Stimulated activated CD4-positive, alpha-beta T cell treated with anti-CD3 and anti-CD28 coated beads, Interleukin-2, amount 100 ng/mL, for 4 hours (primary cell): ENCODE measurements at places on chromosomes 7 and 10.

- DNase-seq = no peak
Measured at GRCh38 chr7:114886241-114886640, 35.7 kb upstream of the MDFIC start.

DNA sequence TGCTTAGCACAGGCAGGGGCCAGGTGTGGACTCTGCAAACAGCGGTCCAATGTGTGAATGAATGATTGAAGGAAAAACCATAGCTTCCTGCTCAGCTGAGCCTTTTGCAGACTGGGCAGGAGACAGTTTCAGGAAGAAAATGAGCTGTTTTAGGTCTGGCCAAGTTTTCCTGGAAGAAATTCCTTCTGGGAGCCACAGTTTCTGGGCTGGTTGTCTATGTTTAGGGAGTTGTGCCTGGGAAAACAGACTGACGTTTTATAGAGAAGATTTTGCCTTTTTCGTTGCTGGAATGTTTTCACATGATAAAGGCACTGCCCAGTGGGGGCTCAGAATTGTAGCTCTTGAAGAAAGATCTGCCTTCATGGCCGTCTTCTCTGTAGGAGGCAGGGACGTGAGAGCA lies 255.1 kb downstream of the CCSER2 start:
- DNase-seq = no peak

DNA sequence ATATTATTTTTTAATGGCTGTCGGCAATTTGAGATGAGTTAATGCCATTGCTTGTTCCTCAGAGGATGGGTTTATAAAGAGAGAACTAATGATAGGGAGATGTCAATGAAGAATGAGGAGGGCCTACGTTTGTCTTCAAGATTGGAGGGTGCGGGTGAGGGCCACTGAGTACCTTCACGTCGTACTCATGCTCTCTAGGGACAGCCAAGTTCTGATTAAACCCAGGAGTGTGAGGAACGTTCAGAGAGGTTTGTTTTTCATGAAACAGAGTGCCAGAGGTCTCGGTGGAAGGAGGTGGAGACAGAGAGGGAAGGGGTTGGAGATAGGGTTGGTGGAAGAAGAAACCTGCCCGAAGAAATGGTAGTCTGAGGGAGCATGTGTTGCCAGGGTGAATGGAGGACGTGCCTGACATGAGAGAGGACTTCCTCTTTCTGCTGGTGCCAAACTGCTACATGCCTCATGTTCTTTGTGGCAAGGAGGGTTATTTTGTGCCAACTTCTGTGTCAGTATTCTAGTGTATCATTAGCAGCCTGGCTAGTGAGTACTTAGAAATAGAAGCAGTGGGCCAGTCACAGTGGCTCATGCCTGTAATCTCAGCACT lies 8.9 kb downstream of the DHTKD1 start:
- no peak for DNase-seq

GRCh38 chr10:111968647-111969046 lies 214.9 kb downstream of the GPAM start:
- no peak for DNase-seq

DNA sequence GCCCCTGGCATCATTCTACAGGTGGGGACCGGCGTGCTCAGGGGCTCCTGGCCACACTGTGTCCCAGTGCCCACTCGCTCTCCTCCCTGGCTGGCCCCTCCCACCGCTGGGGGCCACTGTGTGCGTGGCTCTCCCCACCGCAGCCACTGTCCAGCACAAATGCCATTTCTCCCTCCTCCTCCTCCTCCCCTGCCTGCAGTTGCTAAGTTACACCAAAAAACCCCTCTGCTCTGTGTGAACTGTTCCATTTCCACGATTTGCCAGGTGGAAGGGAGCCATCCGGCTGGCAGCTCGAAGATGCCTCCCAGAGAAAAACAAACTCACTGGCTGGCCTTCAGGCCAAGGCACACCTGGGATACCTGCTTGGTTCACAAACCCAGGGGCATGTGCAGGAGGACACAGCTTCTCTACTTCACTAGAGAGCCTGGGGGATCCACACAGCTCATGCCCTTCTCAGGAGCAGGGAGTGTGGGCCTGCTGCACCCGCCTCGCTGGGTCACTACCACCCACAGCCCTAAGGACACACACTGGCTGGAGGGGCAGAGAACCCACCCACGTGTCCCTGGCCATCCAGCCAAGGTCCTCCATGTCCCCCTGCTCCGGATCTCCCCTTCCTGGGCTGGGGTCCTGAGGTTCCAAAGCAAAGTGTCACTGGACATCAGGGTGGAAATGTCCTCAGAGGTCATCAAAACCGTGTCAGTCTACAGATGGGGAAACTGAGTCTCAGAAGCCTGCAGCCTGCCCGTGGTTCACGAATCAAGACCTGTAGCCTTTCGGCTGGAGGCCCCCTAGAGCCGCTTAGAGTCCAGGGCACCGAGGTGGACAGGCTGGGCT lies 1.7 kb downstream of the RASGEF1A start:
- DNase-seq = no peak

DNA sequence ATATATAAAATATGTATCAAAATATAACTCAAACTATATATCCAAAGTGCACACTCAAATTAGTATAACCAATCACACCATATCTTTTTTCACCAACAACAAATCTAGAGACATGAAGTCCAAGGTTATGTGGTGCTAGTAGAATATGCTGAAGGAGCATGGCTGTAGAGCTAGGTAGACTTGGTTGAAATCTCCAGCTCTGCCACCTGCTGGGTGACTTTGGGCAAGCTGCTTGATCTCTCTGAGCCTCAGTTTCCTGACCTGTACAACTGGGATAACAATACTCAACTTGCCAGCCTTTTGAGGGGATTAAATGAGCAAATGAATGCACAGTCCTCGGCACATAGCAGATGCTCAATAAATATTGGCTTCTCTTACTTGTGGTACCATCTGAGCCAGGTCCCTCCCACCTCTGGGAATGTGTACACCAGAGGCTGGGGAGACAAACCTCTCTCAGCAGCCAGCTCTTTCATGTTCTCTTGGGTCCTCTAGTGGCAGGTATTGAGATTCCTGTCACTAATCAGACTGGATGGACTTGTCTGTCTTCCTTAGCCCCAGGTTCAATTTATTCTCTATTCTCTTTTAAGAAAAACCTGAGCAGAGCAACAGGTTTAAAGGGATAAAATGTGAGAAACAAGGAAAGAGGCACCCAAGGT lies 94.3 kb upstream of the PDE1C start:
- DNase-seq = no peak

- no peak for DNase-seq
Measured at GRCh38 chr7:142391191-142391992, 133.5 kb upstream of the PRSS58 start.
